Fibroblast of skin of back (primary cell): ENCODE measurements at places on chromosomes 12 and 14.
A peak's percentile ranks its signal among the peaks of the same experiment; 100 is the strongest.

- DNase-seq = no peak
These were observed 5.5 kb upstream of the KRT8 start for GRCh38 chr12:52910248-52910883.

DNA sequence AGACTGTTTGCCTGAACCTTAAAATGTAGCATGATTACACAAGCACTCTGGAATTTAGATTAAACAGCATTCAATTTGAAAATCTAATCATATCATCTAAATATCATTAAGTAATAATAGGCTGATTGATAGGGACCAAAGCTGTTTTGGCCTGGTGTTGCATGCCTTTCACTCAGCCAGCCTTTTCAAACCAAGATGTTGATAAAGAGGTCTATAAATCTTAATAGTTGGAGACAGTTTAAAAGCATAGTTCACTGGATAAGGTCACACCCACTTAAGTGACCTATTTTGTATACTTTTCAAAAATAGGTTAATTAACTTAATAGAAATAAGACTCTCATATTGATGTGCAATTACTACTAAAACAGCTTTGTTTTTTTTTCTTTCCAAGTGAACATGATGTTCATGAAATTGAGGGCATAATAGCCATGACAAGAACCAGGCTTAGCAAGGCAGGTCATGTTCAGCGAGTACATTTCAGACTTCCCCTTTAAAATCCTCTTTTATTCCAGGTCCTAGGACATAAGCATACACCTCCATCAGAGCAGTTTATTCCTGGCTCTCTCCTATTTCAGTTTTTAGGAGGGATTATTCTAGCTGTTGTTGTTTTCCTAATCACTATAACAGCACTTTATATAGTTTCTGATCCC lies 349.0 kb downstream of the RAD51B start:
- no peak for DNase-seq

DNA sequence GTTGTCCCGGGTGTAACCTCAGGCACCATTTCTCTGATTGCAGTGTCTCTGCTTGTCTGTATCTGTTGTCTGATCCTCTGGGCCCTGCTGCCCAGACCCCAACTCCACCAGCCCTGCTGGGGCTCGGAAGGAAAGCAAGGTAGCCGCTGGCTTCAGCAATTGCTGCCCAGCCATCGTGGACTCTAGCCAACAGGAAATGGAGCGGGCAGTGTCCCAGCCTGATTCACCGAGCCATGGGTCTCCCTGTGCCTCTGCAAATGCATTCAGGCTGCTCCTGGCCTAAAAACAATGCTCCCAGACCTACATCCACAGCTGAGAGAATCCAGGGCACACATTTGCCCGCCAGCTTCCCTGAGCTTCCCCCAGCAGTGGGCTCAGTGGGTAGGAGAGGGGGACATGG lies 9.2 kb downstream of the TUNAR start:
- DNase-seq = no peak

GRCh38 chr14:96811265-96811664 lies 14.1 kb downstream of the VRK1 start:
- DNase-seq = peak; percentile 32

DNA sequence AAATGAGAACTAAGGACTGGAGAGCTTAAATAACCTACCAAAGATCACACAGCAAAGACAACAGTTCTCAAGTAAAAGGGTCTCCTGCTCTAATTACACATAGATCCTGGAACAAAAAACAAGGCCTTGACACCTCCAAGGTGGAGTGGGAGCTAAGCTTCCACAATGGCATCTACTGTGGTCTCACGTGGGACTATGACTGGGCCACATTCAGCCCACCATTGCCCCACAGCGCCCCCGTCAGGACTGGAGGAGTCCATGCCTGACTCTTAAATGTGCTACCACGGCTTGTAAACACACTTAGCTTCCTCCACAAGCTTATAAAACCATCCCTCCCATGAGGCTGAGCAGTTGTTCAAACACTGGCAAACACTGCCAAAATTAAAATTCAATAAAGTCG lies 88.5 kb downstream of the GCH1 start:
- DNase-seq = no peak

GRCh38 chr14:95701846-95702221 lies 12.1 kb downstream of the TCL1A start:
- DNase-seq = peak; percentile 41

DNA sequence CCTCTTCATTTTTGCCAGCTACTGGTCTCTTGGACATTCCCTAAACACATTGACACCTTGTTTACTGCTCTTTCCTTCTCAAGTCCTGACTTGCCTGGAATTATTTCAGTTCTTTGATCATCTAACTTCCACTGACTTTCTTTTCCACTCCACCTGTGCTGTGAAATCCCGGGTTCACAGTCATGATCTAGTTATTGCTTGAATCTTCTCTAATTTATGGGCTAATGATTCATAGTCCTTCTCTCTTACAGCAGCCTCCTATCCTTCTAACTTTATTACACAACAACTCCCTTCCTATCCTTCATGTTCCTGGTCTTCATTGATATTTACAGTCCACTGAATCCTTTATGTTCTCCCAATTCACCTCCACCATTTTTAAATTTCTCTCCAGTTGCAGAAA lies 260.1 kb downstream of the C12orf75 start:
- no peak for DNase-seq

DNA sequence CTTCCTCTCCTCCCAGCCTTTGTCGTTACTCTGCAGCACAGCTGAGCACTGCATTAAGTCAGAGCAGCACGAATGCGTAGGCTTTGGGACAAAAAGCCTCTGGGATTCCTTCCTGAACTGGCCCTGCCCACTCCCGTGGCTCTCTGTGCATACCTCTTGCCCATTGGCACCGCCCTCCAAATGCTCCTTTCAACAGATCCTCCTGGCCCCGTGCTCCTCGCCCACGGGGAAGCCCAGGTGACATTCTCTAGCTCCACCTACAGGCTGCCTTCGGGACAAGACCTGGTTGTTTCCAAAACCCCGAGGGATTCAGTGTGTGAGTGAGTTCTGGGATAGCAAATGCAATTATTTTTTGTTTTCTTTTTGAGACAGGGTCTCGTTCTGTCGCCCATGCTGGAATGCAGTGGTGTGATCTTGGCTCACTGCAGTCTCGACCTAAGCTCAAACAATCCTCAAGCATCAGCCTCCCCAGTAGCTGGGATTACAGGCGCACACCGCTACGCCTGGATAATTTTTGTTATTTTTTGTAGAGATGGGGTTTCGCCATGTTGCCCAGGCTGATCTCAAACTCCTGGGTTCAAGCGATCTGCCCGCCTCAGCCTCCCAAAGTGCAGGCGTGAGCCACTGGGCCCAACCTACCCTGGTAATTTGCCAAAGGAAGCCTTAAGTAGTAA lies 17.9 kb upstream of the TDRD9 start:
- DNase-seq = peak; percentile 58
